ENCODE measurements at places on chromosomes 1 and 21.
A peak's percentile ranks its signal among the peaks of the same experiment; 100 is the strongest.

GRCh38 chr1:94719926-94720793, 100.0 kb upstream of the SLC44A3 start:
- DNase-seq = no peak

DNA sequence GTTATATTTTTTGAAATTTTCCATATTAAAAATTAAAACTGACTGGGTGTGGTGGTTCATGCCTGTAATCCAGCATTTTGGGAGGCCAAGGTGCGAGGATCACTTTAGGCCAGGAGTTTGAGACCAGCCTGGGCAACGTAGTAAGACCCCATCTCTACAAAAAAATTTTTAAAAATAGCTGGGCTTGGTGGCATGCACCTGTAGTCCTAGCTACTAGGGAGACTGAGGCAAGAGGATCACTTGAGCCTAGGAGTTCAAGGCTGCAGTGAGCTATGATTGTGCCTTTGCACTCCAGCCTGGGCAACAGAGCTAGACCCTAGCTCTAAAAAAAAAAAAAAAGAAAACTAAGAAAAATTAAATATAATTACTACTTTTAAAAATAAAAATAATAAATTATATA, 4.5 kb upstream of the SVBP start:
- no peak for DNase-seq

GRCh38 chr1:118989006-118989815, 1.1 kb upstream of the TBX15 start:
- DNase-seq = no peak

DNA sequence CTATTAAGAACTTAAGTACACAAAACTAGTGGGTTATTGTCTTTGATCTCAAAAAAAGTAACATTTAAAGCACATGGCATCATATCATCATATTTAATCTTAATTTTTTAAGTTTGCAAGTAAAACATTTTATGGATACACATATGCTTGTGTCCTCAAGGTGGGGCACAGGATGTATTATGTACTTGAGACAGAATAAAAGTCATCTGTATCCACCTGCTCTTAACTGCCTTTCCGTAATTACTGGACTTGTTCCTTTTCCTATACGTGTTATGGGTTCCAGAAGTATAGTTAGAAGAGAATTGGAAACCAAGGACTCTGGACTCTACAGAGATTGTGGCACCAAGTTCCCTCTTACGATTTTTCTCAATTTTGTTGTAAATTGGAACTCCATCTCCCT, 79.4 kb downstream of the FCRL5 start:
- DNase-seq = no peak

DNA sequence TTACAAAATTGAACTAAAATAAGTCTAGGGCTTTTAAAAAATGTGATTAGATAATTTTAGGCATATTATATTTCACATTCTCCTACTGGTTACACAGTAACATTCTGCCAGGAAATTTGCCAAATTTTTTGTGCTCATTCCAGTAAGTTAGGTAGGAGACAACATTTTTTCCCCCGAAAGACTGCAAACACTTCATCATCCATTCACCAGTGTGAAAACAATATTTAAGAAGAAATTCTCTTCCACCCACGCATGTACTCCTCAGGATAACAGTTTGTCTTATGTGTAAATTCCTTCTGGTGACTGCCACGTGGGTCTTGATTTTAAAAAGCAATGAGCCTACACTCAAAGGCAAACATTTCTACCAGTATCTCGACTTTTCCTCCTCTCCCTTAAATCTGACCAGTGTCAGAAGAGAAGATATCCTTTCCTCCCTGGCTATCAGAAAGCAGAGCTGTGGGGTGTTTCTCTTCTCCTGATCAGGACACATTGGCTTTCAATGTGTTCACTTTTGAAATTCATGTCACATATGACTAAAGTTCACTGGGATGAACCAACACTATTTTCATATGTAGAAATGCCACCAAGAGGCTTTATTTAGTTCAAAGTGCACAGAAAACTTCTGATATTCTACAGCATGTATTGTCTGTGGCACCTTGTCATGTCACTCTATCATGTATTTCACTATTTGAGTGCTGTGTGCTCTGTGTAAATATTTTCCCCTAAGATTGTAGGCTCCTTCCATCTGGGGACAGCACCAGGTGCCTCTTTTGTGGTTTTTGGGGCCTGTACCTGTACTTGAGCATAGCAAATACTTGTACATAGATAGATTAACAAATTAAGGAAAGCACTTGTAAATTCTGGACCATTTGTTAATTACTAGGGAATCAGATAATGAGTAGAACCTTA, 38.6 kb downstream of the LHX9 start:
- DNase-seq = no peak

DNA sequence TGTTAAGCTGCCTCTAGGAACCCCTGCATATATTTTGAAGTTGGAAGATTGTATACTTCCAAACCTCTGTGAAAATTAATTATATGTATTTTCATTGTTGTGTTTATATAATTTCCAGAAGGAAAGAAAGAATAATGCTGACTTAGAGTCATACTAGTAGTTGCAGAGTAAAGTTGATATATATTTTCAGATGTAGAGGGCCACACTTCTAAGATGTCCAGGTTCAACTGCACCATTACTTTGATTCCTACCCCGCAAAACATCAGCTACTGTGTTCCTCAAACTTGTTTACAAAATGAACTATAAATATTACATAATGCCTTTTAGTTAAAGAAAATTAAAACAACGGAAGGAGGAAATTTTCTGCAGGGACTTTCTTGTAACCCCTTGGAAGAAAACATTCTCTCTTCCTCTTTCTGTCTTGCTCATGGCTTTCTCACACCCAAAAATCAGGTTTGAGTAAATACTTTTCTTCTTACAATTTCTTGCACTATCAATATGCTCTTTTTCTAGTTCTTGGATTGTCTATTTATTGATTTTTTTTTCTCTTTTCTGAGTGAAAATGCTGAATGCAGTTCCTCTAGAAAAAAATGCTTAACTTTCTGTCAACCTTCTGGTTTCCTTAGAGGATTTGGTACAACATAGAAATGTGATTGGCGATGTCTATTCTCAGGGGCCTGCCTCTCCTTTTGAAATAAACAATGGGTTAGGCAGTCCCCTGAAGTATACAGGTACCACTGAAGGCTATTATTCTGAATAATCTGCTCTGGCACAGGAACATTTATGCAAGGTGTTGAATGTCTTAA, 867.8 kb downstream of the TTLL7 start:
- no peak for DNase-seq

DNA sequence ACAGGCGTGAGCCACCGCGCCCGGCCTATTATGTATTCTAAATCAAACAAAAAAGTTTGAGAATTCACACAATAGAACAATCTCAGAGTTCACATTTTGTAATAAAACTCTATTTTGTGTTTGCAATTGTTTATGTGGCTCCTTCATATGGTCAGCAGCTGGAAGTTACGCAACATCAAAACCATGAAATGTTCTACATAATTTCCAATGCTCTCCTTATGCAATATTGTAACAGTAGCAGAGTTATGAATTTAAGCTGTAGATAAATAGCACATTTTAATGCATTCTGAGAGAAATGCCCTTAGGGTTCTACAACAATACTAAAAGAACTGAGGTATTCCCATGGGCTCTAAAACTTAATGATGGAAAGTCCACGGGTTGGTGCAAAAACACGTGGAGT, 62.3 kb upstream of the COL11A1 start:
- no peak for DNase-seq

DNA sequence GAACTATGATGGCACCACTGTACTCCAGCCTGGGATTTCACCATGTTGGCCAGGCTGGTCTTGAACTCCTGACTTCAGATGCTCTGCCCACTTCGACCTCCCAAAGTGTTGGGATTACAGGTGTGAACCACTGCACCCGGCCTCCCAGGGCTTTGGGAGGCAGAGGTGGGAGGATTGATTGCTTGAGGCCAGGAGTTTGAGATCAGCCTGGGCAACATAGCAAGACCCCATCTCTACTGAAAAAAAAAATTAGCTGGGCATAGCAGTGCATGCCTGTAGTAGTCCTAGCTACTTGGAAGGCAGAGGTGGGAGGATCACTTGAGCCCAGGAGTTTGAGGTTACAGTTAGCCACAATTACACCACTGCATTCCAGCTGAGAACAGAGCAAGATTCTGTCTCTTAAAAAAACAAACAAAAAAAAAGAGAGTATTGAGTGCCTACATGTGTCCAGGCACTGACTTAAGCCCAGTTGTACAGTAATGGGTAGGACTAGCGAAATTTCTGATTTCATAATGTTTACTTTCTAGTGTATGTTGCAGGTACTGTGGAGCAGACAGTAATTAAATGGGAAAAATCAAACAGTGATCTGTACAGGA, 4.2 kb downstream of the MANEAL start:
- DNase-seq = no peak

DNA sequence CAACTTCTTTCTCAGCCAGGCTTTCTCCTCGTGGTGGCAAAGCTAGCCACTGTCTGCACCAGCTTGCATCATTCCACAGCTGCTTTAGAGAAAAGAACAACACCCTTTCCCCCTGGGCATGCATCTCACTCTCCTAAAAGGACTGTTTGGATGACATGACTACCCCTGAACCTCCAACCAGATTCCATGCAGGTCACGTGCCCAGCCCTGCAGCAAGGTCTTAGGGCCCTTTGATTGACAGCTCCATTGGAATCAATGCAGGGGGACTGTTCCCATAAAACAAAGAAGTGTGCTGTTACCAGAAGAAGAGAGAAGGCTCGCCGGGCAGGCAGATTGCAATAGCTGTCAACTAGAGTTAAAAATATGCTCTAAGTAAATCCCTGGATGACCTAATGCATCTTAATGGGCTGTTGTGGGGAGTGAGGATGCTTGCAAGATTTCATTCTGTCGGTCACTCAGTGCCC, 24.4 kb downstream of the KCNA2 start:
- no peak for DNase-seq

DNA sequence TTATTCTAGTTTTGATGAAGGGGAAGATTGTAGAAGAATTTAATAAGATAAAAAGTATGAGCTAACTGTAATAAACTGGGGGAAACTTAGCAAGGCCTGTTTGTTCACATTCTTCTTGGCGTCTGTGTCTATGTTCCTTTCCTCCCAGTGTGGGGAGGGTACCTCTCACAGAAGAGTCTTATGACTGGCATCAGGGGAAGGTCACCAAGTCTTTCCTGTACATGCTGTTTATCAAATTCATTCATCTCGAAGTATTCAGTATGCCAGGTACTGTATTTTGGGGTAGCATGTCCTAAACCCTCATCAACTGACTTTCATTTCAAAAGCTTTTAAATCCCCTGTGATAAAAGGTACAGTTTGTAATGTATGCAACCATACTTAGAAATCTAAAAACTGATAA, 78.4 kb downstream of the HS2ST1 start:
- DNase-seq = no peak

DNA sequence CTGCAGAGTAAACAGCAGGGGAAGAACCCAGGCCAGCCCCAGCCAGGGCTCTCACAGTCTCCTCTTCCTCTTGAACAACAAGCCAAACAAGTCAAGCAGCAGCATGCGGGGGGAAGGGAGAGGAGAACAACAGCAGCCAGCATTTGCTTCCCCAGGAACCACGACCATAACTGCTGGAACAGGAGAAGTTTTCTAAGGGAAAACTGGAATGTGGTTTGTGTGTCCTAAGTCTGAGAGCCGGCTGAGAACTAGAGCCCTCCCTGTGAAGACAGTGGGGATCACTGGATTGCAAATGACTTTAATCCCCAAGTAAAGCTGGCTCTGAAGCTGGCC, 48.2 kb downstream of the COQ8A start:
- DNase-seq = no peak

GRCh38 chr1:26027716-26028489, 6.3 kb downstream of the EXTL1 start:
- DNase-seq = no peak

- no peak for DNase-seq
Measured at GRCh38 chr1:51425955-51426354, 93.1 kb downstream of the EPS15 start.

- peak; percentile 57 for DNase-seq
Measured at GRCh38 chr1:173420330-173420806, 56.8 kb upstream of the PRDX6 start.

- DNase-seq = no peak
Measured at GRCh38 chr1:47937586-47938254, 59.5 kb downstream of the TRABD2B start.

DNA sequence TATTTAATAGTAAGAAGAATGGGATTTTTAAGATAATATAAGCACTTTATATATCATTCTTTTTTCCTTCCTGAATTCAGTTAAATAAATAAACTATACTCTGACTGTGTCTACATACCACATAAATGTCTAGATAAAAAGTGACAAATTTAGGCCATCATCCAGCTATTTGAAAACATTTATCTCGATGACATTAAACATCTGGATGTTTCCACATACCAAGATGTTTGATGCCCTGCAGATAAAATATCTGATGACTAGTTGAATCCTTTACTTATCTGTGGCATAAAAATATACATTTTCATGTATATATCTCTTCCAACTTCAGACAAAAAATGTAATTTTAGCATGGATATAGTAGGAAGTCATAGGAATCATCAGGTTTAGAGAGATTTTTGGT, 348.3 kb downstream of the DPYD start:
- no peak for DNase-seq

- DNase-seq = no peak
Measured at GRCh38 chr1:145977016-145977415, 12.5 kb downstream of the POLR3GL start.

Data from activated CD4-positive, CD25-positive, alpha-beta regulatory T cell treated with anti-CD3 and anti-CD28 coated beads, Interleukin-2, amount 50 U/mL, for 72 hours (primary cell).